NCI-H345 (cell line): ENCODE measurements at places on chromosomes 5 and 9.

GRCh38 chr5:135071311-135071710 lies 37.3 kb upstream of the PITX1 start:
- DNase-seq = no peak

GRCh38 chr5:174596429-174596828 lies 128.0 kb upstream of the MSX2 start:
- DNase-seq = no peak

DNA sequence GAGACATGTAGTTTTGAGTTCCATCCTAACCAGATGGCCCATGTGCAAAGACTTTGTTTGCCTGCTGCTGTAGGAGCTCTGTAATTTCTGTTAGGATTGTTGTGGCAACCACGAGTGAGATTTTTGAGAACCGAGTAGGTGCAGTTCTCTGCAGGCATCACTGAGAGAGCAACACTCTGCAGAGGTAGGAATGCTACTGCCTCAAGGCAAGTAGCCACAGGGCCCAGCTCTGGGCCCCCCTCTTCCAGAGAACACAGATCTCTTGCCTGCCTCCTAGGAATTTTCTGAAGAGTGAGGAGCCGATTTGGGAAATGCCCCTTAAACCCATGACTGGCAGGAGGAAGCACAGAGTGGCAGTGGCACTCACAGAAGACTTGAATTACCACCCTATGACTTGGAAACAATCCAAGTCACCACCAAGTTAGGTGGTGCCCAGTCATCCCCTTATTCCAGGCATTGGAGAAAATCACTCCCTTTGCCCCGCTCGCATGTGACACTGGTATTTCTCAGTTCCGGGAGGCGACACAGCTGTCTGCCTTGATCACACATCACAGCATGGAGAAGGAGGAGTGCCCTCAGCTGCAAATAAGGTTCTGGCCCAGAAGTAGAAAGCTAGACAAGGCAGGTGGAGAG lies 52.5 kb upstream of the SLC2A8 start:
- no peak for DNase-seq

DNA sequence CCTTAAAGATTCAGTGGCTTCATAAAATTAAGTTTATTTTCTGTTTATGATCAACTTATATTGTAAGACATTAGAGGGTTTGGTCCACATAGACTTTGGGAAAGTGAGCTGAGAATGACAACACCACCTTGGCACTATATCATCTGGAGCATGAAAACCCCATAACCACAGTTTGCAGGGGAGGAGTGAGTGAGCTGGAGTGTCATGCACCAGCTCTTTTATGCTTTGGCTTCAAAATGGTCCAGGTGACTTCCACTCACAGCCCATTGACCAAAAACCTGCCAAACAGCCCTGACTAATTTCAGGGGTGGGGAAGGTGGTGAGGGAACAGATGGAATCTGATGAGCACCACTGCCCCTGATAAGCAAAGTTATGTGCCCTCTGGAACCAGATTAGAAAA lies 295.8 kb downstream of the DMRTA1 start:
- no peak for DNase-seq

GRCh38 chr9:107229241-107229741 lies 53.8 kb upstream of the RAD23B start:
- no peak for DNase-seq

DNA sequence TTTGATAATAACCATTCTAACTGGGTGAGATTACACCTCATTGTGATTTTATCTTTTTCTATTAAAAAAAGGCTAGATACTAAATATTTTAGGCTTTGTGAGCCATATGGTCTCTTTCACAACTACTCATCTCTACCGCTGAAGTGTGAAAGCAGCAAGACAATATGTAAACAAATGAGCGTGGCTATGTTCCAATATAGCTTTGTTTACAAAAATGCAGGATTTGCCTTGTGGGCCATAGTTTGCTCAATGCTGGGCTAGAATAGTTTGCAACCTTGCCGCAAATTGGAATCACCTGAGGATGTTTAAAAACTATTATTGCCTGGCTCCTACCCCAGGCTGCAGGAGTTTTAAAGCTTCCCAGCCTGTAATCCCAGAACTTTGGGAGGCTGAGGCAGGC lies 10.2 kb upstream of the GPR150 start:
- DNase-seq = no peak

- DNase-seq = no peak
These were observed 130.7 kb downstream of the PRKACG start for GRCh38 chr9:68883224-68883623.

GRCh38 chr5:167750586-167750985 lies 540.9 kb upstream of the WWC1 start:
- DNase-seq = no peak

- DNase-seq = no peak
These were observed 542.5 kb upstream of the PTGER4 start for GRCh38 chr5:40137223-40137622.

DNA sequence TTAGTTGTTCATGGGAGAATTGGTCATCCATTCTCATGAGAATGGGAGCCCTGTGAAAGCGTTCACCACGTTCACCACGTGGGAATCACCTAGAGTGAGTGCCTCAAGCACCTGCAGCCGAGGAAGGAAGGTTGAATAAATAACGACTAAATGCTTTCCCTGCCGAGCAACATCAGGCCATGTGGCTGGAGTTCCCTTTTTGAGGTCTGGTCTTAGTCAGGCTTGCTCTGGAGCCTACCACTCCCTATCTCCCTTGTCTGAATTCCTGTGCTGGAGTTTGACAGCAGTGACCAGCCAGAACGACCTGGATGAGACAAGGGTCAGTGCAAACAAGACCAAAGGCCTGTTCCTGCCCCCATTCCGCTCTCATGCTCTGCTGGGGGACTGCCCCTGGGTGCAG lies 28.5 kb downstream of the KCNMB1 start:
- DNase-seq = no peak

DNA sequence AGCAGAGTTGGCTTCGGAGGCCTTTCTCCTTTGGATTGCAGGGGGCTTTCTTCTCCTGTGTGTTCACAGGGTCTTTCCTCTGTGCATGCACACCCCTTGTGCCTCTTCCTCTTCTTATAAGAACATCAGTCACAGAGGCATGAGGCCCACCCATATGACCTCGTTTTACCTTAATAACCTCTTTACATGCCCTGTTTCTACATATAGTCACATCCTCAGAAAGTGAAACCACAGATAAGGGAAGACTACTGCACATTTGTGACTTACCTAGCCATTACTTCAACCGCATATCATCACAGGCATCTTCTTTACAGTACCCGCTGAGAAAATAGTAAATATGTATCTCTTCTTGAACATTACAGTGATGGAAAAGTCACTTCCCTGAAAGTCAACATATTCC lies 204.9 kb upstream of the TARS1 start:
- DNase-seq = no peak

GRCh38 chr9:130867556-130867955 lies 29.1 kb downstream of the QRFP start:
- no peak for DNase-seq

GRCh38 chr9:242461-243080 lies 27.9 kb downstream of the DOCK8 start:
- no peak for DNase-seq

DNA sequence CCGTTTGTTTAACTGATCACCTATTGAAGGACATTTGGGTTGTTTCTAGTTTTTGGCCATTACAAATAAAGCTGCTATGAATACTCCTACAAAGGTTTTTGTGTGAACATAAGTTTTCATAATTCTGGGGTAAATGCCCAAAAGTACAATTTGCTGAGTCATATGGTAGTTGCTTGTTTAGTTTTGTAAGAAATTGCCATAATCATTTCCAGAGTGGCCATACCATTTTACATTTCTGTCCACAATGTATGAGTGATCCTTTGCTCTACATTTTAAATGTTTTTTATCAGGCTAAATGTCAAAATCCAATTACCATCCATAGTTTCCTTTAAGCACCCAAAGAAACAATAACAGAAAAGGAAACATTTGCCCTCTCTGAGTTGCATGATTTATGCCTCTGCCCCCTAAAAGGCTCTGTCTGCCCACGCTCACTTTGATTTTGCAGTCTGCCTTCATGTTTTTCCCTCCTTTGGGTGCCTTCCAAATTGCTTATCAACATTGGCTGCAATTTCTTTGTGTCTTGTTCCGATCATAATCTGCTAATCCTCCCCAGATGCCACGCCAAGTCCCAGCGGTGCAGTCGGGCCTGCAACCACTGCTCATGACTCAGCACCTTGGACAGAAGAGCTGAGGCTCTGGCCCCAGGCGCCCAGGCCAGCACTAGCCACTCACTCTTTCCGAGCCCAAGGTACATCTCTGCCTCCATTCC lies 339.2 kb downstream of the PIK3R1 start:
- no peak for DNase-seq

- no peak for DNase-seq
These were observed 146.4 kb downstream of the SGCD start for GRCh38 chr5:156473269-156473908.

DNA sequence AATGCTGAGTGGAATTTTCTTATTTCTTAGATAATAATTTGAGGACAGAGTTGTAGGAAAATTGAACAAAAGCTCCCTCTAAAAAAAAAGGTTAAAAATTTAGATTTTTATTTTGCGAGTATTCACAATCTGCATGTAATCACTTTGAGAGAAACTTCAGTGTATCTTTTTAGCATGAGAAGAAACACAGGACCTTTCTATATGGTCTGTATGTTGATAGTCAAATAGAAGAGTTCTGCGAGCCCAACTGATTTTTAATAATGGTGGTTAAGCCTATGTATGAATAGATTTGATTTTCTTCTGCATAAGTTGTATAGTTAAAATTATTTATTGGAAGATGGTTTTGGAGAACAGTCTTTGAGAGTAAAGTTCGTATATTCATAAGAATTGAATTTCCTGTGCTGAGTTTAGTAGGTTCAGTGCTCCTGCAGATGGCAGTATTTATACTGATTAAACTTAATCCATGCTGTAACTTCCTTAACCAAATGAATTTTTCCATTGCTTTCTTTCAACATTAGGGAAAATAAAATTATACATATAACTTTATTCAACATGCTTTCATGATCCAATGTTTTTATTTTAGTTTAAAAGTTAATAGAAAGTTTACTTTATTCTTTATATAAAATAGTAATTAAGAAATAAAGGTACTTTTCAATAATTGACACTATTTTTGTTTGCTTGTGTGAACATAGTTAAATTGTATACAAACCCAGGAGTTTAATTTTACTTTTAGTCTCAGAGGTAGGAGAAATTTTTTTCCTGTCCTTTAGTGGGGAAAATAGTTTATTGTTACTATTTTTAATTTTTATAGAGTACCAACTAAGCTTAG lies 19.6 kb downstream of the TCERG1 start:
- DNase-seq = no peak

- DNase-seq = no peak
These were observed 150.5 kb downstream of the GAPVD1 start for GRCh38 chr9:125412166-125412565.

DNA sequence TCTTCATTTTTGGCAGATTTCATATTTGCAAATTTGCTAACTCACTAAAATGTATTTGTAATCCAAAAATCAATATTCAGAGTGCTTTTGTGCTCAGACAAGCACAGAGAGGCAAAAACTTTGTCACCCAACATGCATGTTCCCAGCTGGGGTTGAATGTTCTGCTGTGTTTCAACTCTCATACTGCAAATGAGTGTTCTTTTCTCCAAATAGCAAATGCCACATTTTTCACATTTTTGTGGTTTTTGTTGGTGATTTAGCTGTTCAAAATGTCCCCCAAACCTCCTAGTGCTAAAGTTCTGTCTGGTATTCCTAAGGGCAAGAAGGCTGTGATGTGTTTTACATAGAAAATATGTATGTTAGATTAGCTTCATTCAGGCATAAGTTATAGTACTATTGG lies 87.3 kb upstream of the PCSK5 start:
- no peak for DNase-seq

DNA sequence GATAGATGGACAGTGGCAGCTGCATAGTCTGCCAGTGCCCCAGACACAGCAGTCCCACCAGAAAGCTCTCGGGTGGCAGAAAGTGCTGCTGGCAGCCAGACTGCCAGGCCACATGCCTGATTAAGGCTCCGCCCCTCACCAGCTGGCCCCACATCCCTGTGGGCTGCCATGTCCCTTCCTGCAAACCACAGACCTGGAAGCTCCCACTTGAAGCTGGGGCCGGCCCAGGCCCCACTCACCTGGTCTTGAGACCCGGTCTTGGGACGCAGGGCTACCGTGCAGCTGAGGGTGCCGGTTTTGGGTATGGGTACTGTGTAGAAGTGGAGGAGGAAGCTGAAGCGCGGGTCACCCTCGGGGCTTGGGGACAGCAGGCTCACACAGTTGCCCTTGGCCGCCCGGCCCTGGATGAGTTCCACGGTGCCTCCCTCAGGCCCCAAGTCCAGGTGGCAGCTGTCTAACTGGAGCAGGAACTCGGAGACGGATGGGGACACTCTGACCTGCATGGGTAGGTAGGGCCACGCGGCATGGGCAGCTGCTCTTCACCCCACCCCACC lies 15.3 kb downstream of the FPGS start:
- DNase-seq = no peak

DNA sequence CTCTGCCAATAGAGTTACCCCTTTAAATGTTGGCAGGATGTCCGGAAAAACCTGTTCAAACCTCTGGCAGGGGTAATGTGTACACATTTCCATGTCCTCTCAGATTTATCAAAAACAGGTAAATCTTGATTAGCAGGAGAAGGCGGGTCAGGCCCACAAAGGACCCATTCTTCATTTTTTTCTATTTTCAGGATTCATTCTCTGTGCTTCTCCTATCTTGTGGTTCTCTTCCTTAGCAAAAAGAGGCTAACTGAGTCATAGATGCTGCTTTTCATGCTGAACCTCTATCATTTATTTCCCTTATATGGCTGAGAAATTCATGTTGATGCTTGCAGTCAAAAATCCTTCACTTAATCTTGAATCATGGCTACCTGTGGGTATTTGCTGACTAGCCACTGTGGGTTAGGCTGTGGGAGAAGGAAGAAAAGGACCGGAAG lies 112.7 kb upstream of the IQGAP2 start:
- DNase-seq = no peak

- no peak for DNase-seq
These were observed 146.7 kb downstream of the CARTPT start for GRCh38 chr5:71865665-71866320.

DNA sequence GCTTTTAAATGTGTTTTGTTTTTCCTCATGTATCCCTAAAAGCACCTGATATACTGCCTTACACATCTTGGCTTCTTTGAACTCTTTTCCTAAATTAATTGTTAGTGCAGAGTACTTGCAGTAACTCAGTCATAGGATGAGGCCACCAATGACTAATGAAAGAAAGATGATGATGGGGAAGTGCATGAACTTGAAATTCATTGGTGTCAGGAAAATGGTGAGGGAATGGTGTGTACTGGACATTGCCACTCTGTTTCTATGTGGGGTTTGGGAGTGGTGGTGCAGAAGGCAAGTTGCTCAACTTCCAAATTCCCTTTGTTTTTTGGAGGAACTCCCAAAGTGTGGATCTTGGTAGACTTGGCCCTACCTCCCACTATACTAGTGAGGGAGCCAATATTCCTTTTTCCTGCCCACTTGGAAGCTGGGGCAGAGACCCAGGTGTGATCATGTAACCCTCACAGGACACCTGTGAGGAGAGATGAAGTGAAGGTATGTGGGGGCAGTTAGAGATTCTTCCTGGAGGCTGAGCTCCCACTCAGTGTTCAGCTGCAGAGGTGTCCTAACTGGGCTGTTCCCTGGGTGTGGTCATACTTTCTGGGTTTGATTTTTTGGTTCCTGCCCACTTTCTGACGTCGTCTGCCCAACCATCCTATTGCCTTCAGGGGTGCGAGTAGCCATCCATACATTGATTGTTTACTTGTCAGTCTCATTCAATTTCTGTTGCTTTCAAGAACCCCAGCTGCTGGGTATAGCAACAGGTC lies 298.5 kb downstream of the MAST4 start:
- DNase-seq = no peak

GRCh38 chr5:162593881-162594280 lies 526.3 kb downstream of the GABRG2 start:
- DNase-seq = no peak

GRCh38 chr5:67246108-67246507 lies 49.5 kb upstream of the CD180 start:
- peak; percentile 63 for DNase-seq

- no peak for DNase-seq
These were observed 185.2 kb downstream of the HSPA4 start for GRCh38 chr5:133236976-133237375.
